ENCODE measurements at places on chromosomes 5 and 9.

DNA sequence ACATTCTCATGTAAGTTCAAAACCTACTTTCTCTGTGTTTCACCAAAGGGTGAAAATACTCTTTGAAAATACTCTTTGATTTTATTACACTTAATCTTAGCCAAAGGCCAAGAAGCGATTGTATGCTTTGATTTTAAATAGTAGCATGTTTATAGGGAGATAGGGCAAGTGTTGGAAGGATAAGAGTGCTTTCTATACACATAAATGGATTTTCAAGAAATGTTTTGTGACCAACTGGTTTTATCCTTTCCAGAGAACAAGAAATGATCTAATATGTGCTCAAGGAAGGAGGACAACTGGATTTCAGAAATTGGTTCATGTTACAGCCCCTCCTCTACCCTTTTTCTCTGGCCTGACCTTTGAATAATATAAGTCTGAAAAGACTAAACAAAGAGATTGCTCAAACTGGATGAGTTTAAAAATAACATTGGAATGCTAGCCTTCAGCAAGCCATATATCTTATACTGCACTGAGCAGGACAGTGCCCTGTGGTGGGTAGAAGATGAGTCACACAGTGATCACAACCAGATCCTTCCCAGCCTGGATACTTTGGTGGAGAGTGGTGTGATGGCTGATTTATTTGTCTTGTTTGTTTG lies 13.1 kb downstream of the PALM2AKAP2 start:
- DNase-seq = no peak

- no peak for DNase-seq
Observed at GRCh38 chr9:135000647-135001245, 83.0 kb upstream of the FCN1 start.

DNA sequence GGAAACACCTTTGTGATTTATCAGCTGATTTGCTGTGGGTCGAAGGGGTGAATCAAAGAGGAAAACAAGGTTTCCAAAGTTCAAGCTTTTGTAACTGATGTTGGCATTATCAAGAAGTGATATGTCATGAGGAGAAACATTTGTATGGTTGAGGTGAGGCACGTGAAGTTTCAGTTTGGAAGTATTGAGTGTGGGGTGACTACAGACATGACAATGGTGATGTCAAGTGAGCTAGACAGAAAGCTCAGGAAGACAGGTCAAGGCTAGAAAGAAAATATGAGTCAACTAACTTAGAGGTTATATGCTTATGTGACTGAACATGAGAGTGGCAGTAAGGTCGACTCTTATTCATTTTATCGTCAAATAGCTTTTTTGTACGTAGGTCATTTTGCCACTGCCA lies 99.1 kb downstream of the RAB3C start:
- no peak for DNase-seq

DNA sequence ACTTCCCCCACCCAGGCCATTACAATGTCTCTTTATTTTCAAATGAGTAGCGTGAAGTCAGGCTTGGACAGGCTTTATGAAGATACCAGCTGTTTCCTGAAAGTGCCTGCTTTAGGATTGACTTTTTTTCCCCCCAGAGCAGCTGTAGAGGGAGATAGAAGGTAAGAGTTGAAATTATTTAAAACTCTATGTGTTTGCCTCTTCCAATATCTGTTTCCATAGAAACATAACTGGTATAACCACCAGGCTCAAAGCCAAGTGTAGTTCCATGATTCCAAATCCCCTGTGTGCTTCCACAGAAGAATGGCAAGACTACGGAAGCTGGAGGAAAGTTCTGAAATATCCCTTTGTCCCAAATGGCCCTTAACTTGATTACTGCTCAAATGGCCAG lies 87.4 kb upstream of the TBC1D2 start:
- no peak for DNase-seq

DNA sequence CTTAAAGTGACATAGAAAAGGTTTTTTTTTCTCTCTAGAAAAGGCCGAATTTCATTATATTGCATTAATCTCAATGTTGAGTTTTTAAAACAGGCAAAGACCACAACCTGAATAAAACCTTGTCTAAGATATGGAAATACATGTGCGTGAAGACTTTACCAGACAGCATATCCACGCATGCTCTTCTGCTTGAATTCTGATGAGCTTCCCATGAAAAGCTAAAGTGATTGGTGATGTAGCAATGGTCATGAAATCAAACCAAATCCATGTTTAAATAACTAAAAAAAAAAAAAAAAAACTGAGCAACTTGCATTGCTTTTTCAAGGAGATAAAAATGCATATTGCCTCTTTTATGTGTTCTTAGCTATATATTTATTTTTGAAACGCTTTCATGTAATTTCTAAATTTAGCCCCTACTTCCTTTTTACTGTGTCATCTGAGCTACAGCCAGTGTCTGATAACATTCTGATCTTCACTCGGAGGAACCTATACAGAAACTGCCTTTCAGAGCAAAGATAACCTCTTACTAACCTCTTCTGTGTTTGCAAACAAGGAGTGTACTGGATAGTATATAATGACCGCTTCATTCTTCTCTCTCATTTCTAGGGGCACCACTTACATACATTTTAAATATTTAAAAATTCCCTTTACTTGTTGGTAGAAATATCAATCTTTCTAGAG lies 179.1 kb upstream of the GNA14 start:
- DNase-seq = no peak

DNA sequence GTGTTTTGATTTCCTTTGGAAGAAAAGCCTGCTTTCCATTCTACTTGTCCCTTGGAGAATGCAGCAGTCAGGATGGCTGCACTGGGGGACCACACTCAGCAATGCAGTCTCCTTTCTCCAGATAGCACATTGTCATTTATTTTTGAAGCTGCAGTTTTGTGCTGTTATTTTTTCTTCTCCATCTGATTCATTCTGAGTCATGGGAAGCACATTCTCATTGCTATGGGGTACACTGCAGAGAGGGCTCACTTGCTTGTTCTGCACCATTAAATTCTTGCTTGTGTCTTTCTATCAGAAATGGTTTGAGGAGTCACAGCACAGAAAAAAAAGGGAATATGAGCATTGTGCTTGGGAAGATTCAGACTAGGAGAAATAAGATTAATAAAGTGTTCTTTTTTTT lies 39.7 kb upstream of the POC5 start:
- no peak for DNase-seq

GRCh38 chr9:90860826-90861225 lies 59.2 kb downstream of the SYK start:
- no peak for DNase-seq

GRCh38 chr5:98308960-98309359 lies 464.5 kb upstream of the RGMB start:
- DNase-seq = no peak

GRCh38 chr5:168408561-168409305 lies 77.5 kb upstream of the RARS1 start:
- DNase-seq = no peak

- no peak for DNase-seq
Observed at GRCh38 chr5:180799194-180799593, 3.4 kb downstream of the MGAT1 start.

DNA sequence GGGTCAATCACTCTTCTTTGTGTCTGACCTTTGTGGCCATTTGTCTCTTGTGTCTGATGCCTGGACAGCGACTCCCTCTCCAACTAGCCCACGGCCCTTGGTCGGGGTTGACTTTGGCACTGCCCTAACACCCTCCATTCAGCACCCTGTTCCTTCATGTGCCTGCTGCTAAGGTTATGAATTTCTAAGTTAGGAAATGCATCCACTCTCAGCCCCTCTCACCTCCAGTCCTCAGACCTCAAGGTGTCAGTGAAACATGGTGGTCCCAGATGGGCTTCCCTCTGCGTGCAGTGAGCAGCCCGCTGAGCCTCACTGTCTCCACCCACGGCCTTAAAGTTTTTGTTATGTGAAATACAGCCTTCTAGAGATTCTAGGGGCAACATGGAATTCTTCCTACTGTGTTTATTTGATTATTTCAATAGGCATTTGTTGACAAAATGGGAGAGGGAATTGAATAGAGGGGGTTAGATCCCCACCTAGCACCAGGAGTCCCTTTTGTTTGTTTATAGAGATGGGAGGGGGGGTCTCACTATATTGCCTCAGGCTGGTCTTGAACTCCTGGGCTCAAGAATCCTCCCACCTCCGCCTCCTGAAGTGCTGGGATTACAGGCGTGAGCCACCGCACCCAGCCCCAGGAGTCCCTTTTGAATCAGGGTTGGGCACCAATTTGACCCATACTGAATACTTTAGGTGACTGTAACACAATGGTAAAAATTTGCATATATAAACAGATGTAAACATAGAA lies 1.6 kb upstream of the GLIPR2 start:
- no peak for DNase-seq

Measured in NCI-H1417 treated with DMSO at 0.1 percent for 48 hours (cell line).